PC-3 (cell line): ENCODE measurements at places on chromosomes 11 and 22. TPM values are rescaled to one million over a fixed set of nuclear protein-coding genes. Genes with fewer than 3 reads are reported as not detected.
A peak's percentile ranks its signal among the peaks of the same experiment; 100 is the strongest.

GRCh38 chr11:108239076-108239475, 16.2 kb downstream of the ATM start:
- no peak for DNase-seq

GRCh38 chr22:24474649-24475255, 20.4 kb upstream of the UPB1 start:
- no peak for DNase-seq

DNA sequence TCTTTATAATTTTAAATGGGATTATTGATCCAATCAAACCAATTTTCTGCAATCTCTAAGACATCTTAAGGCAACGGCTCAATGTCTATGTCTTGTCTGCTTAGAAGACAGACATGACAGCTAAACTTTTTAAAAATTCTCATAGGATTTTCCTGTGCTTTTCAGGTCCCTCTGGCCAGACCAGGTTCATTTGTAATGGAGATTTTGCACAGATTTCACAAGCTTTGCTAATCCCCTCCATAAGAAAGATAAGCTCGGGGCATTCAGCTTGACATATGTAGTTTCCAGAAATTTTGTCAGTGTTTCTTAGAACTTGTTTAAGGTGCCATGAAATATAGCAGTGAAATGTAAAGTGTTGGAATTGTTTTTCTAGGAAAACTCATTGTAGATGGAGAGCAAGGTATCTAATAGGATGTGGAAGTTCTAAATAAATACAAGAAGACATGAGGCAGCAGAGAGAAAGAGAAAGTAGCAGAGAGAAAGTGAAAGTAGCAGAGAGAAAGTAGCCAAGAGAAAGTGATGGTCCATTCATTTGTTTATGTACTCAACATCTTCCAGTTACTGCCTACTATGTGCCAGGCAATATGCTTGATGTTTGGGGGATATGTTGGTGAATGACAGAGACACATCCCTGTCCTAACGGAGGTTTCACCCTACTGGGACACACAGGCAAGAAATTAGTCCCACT, 219.1 kb upstream of the ARHGAP42 start:
- DNase-seq, result no peak

DNA sequence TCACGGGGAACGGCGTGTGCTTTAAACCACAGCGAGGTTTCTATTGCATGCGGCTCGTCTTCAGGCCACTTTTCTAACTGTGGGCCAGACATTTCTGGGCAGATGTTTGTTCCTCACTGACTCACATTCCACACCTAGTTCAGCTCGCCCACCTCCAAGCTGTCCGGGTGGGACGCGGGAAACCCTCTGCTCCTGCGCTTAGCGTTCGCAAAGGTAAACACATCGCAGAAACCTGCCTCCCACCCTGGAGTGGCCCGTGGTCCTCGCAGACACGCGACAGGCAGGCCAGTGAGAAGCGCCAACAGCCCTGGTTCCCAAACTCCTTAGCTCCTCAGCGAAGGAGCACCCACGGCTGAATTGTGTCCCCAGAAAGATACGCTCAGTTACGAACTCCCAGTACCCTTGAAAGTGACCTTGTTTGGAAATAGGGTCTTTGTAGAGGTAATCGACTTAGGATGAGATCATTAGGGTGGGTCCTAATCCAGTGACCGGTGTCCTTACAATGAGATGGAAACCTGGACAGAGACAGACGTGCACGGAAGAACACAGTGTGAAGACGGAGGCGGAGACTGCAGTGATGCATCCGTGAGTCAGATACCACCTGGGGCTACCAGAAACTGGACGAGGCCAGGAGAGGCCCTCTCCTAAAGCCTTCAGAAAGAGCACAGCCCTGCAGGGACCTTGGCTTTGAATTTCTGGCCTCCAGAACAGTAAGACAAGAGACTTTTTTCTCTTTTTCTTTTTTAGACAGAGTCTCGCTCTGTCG, 82.7 kb downstream of the CELSR1 start:
- DNase-seq, result peak; percentile 87

Gene ZP1
- not detected in 2 replicates for total RNA-seq

- DNase-seq, result no peak
Measured at GRCh38 chr11:30567120-30567519, 19.0 kb downstream of the MPPED2 start.

DNA sequence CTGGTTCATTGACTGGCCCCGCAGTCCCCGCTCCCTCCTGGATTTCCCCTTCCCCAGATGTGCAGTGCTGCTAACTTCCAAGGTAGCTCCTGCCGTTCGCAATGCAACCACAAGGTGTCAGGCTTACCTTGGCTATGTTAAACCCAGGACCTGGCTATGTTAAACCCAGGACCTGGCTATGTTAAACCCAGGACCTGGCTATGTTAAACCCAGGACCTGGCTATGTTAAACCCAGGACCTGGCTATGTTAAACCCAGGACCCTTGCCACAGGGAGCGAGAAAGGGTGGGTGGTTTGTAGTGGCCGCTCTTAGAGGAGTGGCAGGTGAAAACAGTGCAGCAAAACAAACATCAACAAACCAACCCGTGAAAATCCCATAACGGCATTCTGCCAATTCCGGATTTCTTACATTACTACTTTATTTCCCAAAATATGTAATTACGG, 2.9 kb upstream of the ADAMTS8 start:
- DNase-seq, result peak; percentile 95

- DNase-seq, result no peak
Measured at GRCh38 chr22:36998620-36999351, 20.5 kb downstream of the TST start.

GRCh38 chr11:64295760-64296159, 4.4 kb upstream of the CATSPERZ start:
- no peak for DNase-seq

DNA sequence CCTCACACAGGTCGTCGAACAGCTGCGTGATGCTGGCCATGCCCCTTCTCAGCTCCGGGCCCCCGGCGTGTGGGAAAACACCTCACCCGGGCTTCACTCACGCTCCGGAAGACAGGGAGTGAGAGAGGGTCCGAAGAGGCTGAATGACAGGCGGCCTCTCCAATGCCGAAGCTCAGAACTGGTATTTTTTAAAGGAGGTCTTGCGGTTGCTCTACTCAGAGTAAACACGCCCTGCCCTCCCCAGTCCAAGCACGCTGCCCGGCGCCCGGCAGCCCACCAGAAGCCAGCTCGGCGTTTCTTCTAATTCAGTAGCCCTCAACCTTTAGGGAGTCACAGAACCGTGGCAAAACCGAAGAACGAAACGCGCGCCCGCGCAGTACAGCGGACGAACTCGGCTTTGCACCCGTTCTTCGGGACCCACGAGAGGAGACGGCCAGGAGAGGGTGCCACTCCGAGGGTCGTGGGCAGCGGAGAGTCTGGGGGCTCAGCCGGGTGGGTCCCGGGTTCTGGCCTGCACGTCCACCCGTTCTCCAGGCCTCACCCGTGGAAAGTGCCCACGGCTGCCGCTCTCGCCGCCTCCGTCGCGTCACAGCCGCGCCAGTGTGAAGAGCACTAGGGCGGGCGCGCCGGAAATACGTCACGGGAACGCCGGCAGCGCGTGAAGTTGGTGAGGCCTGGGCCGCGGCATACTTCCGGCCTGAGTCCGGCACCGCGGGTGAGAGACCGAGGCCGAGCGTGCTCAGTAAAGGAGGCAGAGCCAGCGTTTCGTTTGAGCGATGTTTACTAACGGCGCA, at the start of gene TUBGCP6:
Gene TUBGCP6, minus strand, starts transcription at position 604 of the 794 bp plus-strand sequence. Its CDS starts 564 bp downstream, at position 40.
- peak; percentile 87 for DNase-seq

Gene ESAM
- 10.4 and 10.8 TPM in 2 replicates for total RNA-seq

DNA sequence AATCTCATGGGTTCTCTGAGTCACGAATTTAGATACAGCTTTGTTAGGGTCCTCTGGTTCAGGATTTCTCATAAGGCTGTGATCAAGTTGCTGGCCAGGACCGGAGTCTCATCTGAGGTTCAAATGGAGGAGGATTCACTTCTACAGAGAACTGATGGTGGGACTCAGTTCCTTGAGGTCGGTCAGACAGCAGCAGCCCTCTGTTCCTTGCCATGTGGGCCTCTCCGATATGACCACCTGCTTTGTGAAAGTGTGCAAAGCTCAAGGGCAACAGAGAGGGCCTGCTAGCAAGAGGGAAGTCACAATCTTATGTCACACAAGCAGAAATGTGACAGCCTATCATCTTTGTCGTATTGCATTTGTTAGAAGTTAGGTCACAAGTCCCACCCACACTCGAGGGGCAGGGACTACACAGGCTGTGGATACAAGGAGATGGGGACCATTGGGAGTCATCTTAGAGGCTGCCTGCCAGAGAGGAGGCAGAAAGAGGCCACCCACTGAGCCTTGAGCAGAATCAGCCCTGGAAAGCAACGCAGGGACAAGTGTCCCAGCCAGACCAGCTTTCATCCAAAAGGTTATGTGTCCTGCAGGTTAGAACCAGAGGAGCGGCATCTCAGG, 34.5 kb downstream of the RPUSD4 start:
- no peak for DNase-seq

Gene SULT4A1
- not detected in 2 replicates for total RNA-seq

Gene MMP12
- not detected in 2 replicates for total RNA-seq

Gene MMP1
- 6.5 and 7.3 TPM in 2 replicates for total RNA-seq

DNA sequence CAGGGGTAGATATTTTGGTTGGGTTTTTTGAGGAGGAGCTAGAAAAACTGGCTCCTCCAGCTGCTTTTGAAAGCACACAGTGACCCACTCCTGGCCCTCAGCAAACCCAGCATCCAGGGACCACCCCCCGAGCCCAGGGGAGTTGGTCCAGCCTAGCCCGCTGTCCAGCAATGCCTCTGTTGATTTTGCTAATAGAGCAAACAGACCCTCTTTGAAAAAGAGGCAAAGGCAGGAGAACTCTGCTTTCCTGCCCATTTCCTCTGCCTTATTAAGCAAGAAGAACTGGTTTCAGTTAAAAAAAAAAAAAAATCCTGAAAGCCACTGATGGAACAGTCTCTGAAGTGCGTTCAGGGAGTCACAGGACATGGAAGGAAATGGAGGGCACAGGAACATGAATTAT, 25.3 kb downstream of the ABTB2 start:
- peak; percentile 48 for DNase-seq

Gene NXPE4
- not detected in 2 replicates for total RNA-seq

Gene PKNOX2
- 0.12 TPM in 1 of 2 replicates, not detected in the other for total RNA-seq

Gene SERPINH1
- total RNA-seq, result 117 and 121 TPM in 2 replicates

DNA sequence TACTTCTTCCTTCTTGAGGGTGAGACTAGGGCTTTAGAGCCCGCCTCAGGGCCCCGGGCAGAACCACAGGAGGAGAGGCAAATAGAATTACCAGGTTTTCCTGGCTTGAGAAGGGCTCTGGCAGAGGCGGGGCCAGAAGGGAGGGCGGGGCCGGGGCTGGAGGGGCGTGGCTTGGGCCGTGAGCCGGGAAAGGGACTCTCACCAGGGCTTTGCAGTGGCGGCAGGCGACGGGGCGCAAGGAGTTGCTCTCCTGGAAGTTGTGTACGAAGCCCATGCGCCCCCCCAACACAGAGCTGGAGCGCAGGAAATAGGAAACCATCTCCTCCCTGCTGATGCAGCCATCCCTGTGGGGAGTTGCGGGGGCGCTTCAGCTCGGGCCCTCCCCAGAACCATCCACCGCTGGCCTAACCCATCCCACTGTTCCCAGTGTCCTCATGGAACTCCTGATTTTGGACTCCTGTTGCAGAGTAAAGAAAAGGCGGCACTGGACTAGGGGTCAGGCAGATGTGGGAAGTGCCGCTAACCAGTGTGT, 6.9 kb upstream of the NRXN2 start:
- DNase-seq, result peak; percentile 19

Gene OR52I2
- total RNA-seq, result not detected in 2 replicates

GRCh38 chr11:35723913-35724312, 61.3 kb downstream of the TRIM44 start:
- peak; percentile 22 for DNase-seq

GRCh38 chr11:66523611-66524010, 13.2 kb downstream of the BBS1 start:
- no peak for DNase-seq

GRCh38 chr11:114077482-114078305, 18.2 kb downstream of the ZBTB16 start:
- DNase-seq, result no peak

DNA sequence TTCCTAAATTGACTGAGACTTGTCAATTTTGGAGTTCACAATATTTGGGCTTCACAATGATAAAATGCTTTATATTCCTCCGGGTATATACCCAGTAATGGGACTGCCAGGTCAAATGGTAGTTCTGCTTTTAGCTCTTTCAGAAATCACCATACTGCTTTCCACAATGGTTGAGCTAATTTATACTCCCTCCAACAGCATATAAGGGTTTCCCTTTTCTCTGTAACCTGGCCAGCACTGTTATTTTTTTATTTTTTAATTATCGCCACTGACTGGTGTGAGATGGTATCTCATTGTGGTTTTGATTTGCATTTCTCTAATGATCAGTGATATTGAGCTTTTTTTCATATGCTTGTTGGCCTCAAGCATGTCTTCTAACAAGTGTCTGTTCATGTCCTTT, 21.8 kb downstream of the NARS2 start:
- DNase-seq, result no peak

GRCh38 chr11:19405966-19406365, 165.2 kb upstream of the E2F8 start:
- peak; percentile 53 for DNase-seq

- peak; percentile 78 for DNase-seq
Measured at GRCh38 chr11:61152816-61153592, 8.2 kb downstream of the VPS37C start.

DNA sequence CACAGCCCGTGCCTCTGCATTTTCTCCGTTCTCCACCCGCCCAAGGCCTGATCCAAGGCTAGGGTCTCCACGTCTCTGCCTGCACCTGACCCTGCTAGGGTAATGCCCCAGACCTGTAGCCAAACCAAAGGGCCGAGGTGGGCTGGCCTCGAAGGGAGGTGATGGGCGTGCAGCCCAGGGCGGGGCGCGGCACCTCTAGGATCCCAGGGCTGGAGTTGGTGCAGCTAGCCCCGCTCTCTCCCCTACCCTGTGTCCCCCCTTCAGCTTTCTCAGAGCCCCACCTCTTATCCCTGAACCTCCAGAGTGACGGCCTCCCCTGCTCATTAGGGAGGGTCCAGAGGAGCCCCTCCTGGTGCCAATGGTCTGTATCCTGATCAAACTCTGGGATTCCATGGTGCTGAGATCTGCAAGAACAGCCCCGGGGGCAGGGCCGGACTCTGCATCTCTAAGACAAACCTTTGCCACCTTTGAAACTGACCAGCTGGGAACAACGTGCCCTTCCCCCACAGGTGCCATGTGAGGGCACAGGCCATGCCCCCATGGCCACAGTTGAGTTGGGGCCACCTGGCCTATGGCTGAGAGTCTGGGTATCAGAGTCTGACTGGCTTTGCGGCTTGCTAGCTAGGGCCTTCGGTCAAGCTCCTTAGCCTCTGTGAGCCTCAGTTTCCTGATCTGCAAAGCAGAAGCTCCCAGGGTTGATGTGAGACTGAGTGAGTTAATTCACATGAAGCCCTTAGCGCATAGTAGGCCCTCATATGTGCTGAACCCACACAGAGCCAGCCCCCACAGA, 23.1 kb upstream of the CBX7 start:
- peak; percentile 2 for DNase-seq

Gene B3GAT3
- total RNA-seq, result 65.8 and 76.3 TPM in 2 replicates

GRCh38 chr11:64754124-64754918, 5.5 kb downstream of the PYGM start:
- no peak for DNase-seq

DNA sequence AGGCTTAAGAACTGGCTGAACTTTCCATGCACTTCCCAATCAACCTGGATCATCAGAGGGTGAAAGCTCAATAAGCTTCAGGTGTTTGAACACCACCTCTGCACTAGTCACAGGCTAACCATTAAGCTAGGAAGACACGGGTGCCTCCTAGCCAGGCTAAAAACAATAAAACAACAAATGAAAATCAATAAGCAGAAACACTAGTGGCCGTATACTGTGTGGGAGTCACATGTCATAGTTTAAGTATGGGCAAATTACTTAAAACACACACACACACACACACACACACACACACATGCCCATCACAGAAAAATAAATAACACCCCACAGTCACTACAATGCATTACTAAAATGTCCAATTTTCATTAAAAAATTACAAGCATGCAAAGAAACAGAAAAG, 85.2 kb downstream of the APOL5 start:
- DNase-seq, result no peak

Gene SLN
- 0.40 TPM in 1 of 2 replicates, not detected in the other for total RNA-seq

- no peak for DNase-seq
Measured at GRCh38 chr11:103690356-103690755, 346.1 kb upstream of the DDI1 start.
